ENCODE measurements at places on chromosomes 5 and 9.

DNA sequence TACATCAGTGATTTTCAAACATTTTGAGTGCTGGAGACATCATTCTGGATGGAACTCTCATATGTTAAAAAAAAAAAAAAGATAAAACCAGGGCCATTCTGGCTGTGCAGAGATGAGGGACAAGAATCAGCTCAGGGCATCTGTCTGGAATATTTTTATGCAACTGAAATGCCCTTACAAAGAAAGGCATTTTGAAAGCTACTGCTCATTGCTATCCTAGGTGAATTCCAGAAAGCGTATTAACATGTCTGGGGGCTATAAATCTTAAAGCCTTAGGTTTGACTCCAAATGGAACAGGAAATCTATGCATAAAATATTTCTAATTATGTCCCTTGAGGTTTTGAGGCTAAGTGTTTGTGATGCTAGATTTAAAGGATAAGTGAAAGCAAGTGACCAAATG, 14.9 kb upstream of the PCSK1 start:
- no peak for DNase-seq

DNA sequence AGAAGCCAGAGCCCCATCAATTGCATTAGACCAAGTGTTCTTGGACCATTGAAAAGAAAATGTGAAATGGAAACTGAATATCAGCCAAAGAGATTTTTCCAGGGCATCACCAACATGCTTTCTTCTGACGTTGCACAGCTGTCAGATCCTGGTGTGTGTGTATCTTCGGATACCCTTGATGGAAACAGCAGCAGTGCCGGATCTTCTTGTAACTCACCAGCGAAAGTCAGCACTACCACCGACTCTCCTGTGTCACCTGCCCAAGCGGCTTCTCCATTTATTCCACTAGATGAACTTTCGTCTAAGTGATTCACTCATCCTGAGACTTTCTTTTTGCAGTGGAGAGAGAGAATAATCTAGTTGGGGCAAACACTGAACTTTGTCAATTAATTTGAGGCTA, 75.7 kb downstream of the PIP5K1B start:
- no peak for DNase-seq

GRCh38 chr5:175589714-175590113, 68.2 kb upstream of the HRH2 start:
- DNase-seq, result no peak

- DNase-seq, result no peak
Observed at GRCh38 chr5:172403189-172403796, 51.0 kb downstream of the SH3PXD2B start.

DNA sequence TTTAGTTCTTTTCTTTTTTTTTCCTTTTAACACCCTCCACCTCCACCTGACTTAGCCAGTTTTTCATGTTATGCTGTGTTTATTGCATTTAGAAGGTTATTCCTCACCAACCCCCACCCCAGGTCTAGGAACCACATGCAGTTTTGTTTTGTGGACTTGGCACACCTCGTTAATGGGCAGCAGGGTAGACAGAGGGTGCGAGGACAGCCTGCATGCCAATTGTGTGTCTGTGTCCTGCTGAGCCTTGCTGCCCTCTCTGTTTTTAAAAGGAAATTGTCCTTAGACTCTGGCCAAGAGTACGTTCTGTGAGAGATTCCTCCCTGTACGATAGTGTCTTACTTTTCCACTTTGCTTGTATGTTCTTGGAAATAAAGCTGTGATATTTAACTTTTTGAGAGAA, 13.9 kb downstream of the PIK3R1 start:
- no peak for DNase-seq

DNA sequence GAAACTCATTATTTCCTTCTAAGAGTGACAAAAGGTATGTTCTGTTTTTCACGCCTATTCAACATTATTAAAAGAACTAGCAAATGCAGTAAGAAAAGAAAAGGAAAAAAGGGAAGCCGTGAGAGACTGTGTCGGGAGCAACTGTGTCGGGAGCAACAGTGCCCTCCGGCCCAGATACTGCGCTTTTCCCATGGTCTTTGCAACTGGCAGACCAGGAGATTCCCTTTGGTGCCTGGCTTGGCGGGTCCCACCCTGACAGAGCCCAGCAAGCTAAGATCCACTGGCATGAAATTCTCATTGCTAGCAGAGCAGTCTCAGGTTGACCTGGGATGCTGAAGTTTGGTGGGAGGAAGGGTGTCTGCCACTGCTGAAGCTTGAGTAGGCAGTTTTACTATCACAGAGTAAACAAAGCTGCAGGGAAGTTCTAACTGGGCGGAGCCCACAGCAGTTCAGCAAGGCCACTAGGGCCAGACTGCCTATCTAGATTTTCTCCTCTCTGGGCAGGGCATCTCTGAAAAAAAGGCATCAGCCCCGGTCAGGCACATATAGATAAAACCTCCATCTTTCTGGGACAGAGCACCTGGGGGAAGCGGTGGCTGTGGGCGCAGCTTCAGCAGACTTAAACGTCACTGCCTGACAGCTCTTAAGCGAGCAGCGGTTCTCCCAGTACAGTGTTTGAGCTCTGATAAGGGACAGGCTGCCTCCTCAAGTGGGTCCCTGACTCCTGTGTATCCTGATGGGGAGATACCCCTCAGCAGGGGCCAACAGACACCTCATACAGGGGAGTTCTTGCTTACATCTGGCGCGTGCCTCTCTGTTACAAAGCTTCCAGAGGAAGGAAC, 1237.4 kb upstream of the CDH18 start:
- DNase-seq, result no peak

DNA sequence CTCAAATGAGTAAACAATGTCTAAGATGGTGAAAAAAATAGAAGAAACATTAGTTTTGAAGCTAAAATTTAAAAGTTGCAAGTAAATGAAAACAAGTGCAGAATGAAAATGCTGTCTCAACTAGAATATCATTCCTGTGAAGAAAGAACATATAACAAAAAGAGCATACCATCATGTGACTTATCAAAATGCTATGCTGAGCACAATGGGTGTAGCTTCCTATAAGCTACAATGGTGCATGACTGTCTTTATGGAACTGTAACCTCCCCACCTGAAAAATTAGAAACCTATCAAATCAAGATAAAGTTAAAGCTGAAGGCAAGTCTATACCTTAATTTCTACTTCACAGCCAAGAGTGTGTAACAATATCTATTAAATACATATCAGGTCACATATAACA, 192.0 kb downstream of the AP3B1 start:
- no peak for DNase-seq
